NCI-H187 (cell line): ENCODE measurements at places on chromosomes 3 and 15.

DNA sequence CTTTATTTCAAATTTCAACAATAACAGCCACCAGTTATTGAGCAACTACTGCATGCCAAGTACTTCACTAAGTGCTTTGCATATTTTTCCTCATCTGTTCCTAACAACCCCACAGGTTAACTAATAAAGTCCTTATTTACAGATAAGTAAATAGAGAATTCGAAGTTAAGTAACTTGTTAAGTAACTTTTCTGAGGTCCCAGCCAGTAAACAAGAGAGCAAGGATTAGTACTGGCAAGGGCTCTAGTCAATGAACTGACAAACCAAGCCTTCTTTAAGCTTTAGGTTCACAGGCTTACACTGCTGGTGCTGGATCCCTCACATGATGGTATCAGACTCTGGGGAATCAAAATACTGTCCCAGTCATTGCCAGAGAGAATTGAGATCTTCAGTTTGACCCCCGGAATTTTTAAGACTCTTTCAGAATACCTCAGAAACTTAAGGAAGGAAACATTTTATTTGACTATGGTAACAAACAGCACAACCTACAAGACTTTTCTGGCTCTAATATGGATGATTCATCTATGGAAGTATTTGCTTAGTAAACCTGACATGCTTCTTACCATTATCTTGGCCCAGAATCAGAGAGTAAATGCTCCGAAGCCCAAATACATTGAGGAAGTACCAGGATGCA lies 16.5 kb downstream of the EMC3 start:
- DNase-seq: no peak

DNA sequence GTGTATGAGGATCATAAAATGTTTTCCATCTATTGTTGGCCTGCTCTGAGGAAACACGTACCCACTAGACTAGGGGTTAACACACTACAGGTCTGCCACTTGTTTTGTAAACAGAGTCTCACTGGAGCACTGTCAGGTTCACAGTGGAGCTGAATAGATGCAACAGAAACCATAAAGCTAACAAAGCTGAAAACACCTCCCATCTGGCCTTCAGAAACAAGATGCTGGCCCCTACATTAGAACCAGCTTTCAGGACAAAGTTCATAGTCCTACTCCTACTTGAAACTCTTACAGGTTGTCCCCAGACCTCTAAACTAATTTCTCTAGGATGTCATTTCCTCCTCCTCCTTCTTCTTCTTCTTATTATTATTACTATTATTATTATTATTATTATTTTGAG lies 42.3 kb downstream of the SNX4 start:
- DNase-seq: no peak

DNA sequence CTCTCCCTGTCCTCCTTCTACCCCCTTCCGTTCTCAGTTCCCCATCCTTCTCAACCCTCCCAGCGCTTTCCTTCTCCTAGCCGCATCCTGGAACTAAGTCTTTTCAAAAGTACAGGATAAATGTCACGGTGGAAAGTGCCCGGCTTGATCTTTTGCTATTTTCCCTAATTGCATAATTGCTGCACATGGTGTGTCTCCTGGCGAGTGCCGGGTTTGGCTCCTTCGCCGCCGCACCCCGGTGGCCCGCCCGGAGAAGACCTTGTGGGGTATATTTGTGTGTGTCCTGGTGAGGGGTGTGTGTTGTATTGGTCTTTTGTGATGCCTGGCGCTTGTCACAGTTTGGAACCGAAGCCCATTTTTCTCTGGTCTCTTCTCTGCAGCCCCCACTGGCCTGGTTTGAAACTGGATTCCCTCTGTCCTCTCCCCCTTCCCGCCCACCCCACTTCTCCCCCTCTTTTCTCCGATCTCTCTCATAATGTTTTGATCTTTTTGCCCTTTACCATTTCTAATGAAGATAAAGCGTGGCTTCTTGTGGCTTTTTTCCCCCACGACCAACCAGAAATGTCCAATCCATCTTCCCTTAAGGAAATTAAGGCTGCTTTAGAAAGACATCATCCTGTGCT lies 692 bp downstream of the UBE2E2 start:
- DNase-seq: no peak

DNA sequence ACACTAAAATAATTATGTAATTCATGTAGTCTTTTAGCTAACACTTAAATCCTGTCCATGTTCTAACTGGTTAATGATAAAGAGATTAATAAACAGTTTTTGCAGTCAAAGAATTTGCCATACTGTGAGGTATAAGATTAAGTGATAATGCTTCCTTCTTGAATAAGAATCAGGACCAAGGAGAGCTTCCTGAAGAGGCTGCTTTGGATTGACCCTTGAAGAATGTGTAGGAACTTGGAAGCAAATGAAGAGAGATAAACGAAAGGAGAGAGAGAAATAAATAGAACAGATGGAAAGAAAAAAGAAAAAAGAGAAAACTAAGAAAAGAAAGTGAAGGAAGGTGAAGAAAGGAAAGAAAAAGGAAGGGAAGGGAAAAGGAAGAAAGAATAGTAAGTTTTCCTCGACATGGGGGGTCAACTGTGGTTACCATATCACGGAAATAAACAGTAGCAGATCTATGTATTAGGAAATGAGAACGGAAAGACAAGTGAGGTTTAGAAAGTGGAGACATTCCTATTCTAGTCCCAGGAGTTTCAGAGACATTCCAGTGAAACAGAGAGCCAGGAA lies 539.8 kb downstream of the FGF12 start:
- DNase-seq: no peak

DNA sequence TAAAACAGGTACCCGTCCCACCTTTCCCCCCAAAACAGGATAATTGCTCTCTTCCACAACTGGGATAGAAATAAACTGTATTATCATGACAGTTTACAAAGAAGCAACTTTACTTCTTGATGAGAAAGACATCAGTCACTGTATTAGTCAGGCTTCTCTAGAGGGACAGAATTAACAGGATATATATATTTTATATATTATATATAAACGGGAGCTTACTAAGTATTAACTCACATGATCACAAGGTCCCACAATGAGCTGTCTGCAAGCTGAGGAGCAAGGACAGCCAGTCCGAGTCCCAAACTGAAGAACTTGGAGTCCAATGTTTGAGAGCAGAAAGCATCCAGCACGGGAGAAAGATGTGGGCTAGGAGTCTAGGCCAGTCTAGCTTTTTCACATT lies 18.4 kb upstream of the PLSCR4 start:
- no peak for DNase-seq
